NCI-H510A treated with DMSO at 0.1 percent for 48 hours (cell line): ENCODE measurements at places on chromosomes 2 and 18.

GRCh38 chr18:23281626-23282436, 146.5 kb downstream of the CABLES1 start:
- no peak for DNase-seq

DNA sequence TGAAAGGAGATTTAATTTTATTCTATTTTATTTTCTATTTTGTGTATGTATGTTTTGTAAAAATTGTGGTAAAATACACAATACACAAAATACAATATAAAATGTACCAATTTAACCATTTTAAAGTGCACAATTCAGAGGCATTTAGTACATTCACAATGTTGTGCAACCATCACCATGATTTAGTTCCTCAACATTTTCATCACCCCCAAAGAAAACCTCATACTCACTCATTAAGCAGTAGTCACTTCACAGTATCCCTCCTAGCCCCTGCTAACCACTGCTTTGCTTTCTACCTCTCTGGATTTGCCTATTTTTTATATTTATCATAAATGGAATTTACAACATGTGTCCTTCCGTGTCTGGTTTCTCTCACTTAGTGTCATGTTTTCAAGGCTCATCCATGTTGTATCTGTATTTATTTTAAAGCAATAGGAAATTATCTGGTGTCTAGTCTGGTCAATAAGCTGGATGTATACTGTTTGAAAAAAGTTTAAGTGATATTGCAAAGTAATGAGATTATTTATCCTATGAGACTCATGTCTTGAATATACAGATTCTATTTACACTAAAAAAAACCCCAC, 77.9 kb upstream of the GLS start:
- no peak for DNase-seq

DNA sequence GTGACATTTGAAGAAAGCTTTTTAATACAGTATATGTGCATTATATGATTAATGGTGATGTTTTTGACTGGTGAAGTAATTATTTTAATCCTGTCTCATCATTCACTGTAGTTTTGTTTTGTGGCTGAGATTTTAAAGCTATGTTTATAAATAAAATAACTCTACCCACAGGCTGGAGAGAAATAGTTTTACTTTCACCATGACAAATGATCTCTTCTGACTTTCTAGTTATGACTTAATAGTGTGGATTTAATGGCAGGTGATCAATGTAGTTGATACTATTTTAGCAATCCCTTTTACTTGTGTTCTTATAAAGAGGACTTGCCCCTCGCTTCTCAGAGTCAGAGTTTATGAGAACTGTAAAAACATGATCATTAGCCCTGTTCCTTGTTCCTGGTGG, 289.5 kb upstream of the SIX3 start:
- DNase-seq = no peak

DNA sequence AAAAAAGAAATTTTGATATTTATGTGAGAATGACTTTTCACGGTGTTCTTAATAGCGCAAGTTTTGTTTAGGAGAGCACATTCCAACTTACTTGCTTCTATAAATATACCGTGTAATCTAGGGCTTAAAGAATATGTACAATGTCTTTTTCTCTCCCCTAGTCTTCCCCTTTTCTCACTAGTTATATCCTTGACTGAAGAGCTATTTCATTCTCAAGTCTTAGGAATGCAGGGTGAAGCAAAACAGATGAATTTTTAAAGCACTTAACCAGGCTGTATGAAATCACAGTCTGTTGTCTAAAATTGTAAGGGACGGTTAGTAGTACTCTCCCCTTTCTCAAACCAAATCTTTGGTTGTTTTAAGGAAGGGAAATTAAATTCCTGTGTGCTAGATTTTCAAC, 29.6 kb upstream of the SLC30A6 start:
- no peak for DNase-seq

DNA sequence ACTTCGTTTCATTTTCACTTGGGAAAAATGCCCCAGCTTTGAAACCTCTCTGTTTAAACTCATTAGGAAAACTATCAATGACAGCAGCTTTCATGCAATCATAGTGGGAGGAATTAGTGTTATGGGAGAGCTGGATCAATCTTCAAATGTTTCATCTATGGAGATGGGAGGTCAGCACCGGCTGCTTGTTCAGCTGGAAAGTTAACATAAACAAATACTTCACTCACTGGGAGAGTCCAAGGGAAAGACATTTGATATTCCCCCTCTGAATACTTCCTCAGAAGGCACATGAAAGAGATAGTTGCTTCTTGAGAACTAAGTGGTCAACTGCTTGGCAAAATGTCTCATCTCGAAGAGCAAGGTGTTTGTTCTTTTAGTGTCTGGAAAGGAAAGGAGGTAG, 7.3 kb downstream of the LYPD1 start:
- peak; percentile 40 for DNase-seq

DNA sequence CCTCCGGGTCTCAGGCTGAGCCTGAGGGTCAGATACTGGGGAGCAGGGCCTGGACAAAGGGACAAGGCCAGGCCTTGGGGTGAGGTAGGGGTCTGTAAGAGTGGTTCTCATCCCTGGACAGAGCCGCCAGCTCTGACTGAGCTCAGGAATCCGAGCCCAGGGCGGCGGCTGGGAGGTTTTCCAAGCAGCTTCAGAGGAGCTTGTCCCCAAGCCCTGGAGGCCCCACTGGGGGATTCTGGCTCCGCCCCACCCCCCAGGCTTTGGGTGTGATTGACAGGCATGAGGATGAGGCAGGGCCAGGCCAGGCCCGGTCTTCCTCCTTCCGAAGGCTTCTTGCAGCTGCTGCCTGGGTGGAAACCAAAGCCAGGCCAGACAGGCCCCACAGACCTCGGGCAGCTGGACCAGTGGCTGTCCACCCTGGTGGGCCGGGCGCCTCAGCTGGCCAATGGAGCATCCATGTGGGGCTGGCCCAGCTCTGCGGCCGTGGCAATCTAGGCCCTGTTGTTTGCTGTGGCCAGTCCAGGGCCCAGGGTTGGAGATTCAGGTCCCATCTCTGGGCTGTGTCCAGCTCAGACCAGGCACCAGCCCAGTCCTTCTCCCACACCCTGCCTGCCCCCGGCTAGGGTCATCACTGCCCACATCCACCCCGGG, 23.1 kb upstream of the GPC1 start:
- no peak for DNase-seq
